Stimulated activated naive CD4-positive, alpha-beta T cell (primary cell): ENCODE measurements at places on chromosomes 2 and 18.

GRCh38 chr2:84451579-84451978, 7.5 kb downstream of the SUCLG1 start:
- DNase-seq, result no peak

- DNase-seq, result no peak
These were observed 42.1 kb upstream of the GPR39 start for GRCh38 chr2:132374551-132374950.

DNA sequence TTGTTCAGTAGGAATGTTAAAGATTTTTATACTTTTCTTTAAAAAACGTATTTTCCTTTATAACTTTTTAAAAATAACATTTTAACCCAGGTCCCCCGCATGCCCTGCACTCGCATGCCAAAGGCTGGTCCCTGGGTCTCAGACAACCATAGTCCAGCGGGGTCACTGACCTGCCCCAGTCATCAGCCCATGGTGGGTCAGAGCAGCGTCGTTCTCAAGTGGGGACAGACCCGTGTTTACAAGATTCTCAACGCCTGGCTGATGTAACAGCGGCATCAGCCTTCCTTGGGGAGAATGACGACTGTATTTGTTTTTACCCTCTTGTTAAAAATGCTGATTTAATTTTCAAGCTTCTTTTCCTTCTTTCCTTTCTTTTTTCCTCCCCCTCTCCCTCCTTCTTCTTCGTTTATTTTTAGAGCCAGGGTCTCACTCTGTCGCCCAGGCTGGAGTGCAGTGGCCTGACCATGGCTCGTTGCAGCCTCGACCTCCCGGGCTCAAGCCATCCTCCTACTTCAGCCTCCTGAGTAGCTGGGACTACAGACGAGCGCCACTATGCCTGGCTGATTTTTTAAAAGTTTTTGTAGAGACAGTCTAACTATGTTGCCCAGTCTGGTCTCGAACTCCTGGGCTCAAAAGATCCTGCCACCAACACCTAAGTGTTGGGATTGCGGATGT, 1.0 kb upstream of the EFHD1 start:
- no peak for DNase-seq

DNA sequence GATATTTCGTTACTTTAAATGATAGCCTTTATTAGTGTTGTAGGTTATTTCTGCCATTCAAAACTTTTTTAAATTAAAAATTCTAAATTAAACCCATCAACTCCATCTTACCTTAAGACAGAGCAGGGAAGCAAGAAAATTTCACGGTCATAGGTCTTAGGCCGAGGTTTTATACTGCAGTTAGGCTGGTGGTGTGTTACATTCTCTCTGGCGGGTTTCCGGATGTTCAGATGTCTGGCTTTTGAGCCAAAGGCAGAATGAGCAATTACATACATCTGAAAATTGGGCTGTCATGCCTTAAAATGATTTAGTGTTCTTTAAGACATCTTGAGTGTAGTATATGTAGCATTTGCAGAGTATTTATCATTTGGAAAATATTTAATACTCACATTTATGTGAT, 27.9 kb downstream of the GLS start:
- no peak for DNase-seq

DNA sequence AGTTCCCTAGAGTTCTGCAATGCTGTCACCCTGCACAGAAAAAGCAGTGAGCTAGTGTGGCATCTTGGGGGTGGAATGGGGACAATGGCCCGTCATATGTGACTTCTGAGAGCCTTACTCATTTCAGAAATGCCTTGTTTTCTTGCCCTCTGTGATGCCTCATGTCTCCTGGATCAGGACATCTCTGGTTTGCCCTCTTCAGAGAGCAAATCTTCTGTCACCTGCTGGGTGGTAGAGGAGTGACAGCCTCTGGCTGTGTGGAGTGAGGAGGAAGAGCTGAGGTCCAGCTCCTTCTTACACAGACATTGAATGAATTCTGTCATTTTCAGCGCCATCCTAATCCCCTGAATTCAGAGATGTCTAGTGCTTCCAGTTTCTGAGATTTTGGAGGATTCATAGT, 55.6 kb upstream of the PHLPP1 start:
- no peak for DNase-seq

DNA sequence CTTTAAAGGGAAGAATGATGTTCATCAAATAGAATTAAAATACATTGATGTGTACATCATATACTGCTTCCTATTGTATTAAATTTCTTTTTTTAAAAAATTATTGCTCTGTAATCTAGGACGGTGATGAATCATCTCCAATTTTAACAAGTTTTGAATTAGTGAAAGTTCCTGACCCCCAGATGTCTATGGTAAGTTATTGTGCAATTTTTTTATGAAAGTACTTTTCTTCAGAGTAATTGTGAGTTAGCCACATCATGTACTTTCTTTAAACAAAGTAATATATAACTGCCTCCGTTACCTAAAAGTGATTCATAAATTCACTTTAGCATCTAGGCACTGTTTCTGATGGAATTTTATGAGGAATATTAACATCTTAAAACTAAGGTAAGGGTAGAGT, 38.1 kb downstream of the PIK3C3 start:
- no peak for DNase-seq

- no peak for DNase-seq
These were observed 161.2 kb downstream of the SEPTIN10 start for GRCh38 chr2:109452318-109453305.

DNA sequence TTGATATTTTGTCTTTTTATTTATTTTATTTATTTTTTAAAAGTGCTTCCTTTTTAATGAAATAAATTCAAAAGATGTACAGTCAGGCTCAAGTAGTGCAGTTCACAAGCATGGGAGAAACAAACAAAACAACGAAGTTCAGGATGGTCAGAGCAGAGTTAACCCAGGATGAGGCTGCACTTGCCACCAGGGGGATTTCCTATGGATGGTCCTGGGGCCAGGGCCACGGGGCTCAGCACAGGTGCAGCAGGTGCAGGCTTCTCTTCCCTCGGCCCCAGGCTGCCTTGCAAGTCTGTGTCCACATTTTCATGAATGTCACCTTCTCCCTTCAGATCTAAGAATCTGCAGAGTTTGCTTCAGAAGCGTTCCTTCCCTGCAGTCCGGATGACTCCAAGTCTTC, 76.5 kb downstream of the CDCA7 start:
- DNase-seq, result no peak

- DNase-seq, result no peak
These were observed 77.2 kb downstream of the MDH1 start for GRCh38 chr2:63665846-63666475.

DNA sequence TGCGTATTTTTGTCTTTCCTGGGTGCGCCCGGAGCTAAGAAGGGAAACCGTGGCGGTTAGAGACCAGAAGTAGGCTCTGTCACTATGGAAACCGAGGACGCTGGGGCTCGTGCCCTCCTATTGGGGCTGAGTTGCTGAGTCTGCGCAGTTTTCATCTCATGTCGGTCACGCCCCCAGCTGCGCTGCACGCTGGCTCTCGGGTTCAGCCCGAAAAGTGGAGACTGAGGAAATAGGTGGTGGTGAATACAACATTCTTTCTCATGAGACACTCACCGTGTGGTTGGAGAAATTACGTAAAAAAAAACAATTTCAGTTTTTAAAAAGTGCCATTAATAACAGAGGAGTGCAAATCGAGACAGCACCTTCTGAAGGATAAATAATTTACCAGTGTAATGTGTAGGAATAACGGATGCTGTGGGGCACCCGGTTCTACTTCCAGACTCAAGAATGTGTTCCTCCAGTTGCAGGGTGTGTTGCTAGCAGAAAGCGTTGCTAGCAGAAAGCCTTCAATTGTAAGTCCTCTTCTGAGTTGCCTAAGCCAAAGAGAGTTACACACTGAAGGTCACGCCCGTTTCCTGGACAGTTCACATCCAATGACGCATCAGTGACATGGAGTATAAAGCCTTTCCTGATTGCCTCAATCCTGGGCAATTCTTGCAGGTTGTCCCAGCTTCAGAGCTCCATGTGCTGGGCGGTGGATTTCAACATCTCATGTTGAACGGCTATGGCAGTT, 20.4 kb upstream of the CXXC1 start:
- DNase-seq, result peak; percentile 88

DNA sequence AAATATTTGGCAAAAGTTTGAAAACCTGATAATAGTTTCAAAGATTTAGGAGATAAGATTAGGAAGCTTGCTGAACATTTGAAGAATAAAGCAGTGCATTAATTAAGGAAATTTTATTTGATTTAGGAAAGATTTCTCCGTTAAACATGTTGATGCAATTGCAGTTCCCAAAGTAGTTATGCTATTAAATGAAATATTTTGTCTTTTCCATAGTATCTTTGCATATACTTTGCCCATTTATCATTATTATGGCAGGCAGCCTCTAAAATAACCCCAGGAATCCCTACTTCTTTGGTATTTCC, 136.5 kb downstream of the MREG start:
- no peak for DNase-seq

- DNase-seq, result no peak
These were observed 5.7 kb upstream of the ERFE start for GRCh38 chr2:238152771-238153688.

DNA sequence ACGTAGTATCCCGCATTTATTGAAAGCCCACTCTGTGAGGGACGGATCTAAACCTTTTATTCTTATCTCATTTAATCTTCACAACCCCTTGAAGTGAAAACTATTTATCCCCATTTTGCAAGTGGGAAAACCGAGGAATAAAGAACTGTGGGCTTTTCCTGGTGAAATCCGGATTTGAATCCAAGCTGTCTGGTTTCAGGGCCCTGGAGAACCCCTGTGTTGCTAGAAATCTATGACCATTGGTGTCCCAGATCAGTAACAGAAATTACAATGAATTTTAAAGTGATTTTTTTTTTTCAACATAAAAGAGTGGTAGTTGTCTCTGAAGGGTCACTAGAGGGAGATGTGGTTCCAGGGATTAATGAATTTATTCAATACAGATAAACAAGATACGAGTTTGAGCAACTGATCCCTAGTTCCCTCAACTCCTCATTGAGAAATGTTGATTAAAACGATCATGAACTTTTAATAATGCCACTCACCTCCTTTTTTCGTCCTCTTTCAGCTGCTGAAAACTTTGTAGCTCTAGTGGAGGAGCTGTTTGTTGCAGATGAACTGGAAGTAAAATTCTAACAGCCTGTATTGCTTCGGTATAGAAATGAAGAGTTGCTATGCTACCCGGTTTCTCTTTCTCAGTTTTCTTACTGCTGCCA, 940 bp downstream of the XRCC5 start:
- no peak for DNase-seq

- DNase-seq, result no peak
These were observed 105.2 kb upstream of the PELI1 start for GRCh38 chr2:64249426-64249825.

DNA sequence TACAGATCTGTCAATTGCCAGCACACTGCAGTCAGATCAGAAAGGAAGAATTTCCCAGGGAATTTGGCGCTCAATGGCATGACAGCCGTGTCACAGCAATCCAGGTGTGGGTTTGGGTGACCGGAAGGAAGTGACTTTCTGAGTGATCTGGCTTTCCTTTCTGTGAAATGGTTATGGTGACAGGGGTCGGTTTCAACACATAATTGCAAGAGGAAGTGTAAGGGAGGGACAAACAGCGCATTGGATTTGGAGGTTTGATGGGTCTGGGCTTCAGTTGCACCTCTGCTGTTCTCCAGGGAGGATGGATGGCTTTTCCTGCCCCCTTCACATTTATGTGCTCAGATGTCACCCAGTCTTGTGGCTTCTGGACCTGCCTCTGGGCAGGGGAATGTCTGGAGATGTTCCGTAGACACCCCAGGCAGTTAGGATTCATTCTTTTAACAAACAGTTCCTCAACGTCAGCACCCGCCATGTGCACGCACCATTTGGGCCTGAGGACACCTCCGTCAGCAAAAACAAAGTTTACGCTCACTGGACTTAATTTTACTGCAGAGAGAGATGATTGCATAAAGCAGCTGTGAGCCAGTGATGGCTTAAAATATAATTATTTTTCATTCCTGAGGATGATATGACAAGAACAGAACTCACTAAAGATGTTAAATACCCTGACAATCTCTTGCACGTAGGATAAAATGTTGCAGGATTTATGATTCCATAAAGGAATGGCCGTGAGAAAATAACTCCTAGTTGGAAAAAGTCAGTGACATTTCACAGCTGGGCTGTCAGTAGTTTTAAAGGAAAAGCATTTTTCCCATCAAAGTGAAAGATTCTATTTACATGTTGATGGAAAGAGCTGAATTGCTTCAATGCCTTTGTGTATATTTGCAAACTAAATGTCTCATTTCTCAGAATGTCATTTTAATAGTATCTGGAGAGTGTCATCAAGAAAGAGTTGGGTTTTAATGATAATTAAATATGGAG, 36.9 kb downstream of the MBP start:
- no peak for DNase-seq

DNA sequence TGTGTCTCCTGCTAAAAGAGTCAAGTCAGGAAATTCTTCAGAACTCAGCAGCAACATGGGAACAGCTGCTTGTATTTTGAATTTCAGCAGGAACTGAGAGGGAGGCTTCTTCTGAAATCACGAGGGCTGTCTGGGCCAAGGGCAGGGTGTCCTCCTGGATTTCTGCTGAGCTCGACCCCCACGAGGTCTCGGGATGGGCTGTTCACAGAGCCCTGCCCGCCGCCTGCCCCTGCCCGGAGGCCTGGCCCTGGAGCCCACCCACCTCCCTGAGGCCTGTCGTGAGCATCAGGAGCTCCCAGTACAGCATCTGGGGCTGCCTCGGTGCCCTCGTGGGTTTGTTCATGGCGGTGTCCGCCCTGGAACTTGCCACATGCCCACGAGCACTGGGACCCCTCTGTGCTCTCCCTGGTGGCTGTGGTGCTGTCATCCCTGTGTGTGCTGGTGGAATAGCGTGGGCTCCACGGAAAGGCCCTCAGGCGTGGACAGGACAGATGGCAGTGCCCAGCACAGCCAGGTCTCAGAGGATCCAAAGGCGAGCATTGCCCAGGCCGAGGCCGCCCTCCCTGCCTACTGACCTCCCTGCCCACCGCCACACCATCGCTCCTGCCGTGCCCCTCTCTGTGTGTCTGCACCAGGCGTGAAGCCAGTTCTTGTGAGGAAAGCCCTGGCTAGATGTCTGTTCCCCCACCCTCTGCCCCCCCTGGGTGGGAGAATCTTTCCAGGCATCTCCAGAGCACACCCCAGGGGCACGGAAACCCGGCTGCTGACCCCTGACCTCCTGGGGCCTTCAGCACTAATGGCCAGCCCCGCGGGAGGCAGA, 25.9 kb downstream of the RAMP1 start:
- DNase-seq, result no peak
